Aorta (tissue), 5 donors: ENCODE measurements at places on chromosomes 2 and 18. TPM values are rescaled to one million over a fixed set of nuclear protein-coding genes. Genes with fewer than 3 reads are reported as not detected.

DNA sequence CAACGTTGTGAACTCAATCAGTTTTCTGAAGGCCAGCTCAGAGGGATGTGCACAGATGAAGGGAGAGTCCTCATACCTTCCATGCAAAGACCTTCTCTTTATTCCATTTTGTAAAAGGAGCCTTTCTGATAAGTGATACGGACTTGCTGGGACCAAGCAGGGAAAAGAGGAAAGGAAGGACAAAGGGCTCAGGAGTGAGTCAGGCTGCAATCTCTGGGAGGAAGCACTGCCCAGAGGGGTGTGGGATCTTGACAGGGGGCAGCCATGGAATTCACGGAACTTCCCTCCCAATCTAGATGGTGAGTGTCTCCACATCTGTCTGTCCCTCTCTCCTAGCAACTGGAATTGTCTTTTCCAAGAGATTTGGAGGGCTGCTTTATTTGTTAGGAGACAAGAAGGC is 281.4 kb upstream of the CELF4 start:
- DNase-seq, result no peak

DNA sequence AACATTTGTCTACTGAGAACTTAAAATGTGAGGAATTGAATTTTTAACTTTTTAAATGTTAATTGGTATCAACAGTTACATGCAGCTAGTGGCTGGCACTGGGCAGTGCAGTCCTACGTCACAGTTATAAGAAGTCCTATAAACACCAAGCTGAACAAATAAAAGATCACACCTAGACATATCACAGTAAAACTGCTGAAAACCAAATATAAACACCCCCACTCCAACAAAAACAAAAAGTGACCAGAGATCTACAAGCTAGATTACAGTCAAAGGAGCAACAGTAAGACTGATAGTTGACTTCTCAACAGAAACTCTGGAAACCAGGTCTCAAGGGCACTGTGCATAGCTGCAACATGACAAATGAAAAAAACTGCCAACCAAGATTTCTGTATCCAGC is 19.4 kb downstream of the TLK1 start:
- no peak for DNase-seq

- no peak for DNase-seq
Measured at GRCh38 chr2:203594541-203594940, 59.4 kb upstream of the RAPH1 start.

DNA sequence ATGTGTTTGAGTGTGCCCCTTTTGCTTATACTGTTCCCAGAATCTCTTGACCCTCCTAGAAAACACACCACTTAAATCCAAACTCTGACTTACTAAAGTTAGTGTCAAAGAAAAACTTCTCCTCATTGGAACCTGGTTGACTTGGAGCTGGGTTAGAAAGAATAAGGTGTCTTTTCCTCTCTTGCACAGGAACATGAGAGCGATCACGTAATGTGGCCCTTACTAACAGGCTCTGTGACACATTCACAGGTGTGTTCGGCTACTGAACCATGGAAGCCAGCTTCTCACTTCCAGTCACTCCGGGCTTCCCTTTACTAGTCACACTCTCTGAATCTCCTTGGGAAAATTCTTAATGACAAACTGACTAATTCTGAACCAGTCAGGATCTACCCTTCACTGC is 5.4 kb upstream of the POU3F3 start:
- no peak for DNase-seq

DNA sequence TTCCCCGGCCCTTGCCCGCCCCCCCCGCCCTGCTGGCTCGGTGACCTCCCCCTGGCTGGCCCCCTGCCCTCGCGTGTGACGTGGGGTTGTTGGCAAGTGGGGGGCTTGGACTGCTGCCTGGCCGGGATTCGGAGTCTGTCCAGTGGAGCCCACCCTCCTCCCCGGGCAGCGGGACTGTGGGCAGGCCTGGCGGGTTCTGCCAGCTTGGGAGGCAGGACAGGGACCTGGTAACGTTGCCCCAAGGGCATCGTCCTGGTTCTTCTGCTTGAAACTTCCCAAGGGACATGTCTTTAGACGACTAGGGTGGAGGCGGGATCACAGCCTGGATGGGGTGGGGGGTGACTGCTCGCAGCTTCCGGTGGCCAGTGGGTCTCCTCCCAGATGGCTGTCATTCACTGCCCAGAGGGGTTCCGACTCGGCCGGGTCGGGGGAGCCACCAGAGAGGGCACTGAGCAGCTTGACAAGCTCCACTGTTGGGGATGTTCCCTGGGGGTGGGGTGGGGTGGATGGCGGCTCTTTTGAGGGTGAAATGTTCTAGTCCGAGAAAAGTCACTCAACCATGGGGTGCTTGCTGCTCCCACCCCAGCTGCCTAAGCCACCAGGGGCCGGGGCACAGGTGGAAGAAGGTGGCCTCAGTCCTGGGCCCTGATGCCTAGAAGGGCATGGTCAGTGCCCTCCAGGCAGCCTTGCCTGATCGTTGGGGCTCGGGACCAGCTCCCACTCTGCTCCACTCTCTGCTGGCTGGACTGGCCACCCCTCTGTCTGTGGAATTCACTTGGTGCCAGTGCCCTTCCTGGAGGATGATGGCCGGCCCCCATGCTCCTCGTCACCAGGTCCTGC is 4.3 kb upstream of the HS6ST1 start:
- peak; percentile 54 for DNase-seq

- no peak for DNase-seq
Measured at GRCh38 chr18:9916077-9916639, 2.3 kb downstream of the VAPA start.

DNA sequence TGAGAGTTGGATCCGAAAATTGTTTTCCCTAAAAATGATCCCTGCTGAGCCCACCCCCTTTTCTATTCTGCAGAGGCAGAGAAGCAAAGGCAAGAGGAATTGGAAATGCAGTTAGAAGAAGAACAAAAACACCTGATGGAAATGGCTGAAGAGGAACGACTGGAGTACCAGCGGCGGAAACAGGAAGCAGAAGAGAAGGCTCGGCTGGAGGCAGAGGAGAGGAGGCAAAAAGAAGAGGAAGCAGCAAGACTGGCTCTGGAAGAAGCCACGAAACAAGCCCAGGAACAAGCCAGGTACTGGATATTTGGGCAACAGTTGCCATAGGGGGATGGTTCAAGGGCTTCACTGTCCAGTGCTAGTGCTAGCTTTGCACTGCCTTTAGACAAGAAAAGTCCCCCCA is 41.7 kb downstream of the SUMO1 start:
- no peak for DNase-seq

The DOCK10 gene
- 81.8 TPM for total RNA-seq

The RGPD3 gene
- not detected for total RNA-seq
